Activated CD4-positive, alpha-beta T cell treated with anti-CD3 and anti-CD28 coated beads, Interleukin-2, amount 10 ng/mL, durations not matched to agents 24 days and 14 days (primary cell): ENCODE measurements at places on chromosomes 1 and 21. TPM values are rescaled to one million over a fixed set of nuclear protein-coding genes. Genes with fewer than 3 reads are reported as not detected.

DNA sequence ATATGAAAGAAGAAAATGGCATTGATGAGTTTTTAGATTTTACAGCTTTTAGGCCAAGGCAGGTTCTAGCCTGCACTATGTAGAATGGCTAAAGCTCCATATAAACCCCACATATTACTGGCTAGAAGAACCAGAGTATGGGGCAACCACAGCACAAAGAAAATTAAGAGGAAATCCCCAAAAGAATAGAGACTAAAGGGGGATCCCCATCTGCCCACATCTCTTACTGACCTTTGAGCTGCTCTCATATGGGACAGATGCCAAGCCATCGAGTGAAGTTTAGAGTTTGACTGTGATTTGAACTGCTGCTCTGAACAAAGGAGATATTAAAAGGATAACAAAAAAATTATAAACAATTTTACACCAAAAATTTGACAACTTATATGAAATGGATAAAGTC lies 102.2 kb upstream of the HAO2 start:
- no peak for DNase-seq
- H3K36me3 ChIP-seq = no peaks in the 10 kb centered on the region
- no peak overlapping the region for H3K4me3 ChIP-seq

DNA sequence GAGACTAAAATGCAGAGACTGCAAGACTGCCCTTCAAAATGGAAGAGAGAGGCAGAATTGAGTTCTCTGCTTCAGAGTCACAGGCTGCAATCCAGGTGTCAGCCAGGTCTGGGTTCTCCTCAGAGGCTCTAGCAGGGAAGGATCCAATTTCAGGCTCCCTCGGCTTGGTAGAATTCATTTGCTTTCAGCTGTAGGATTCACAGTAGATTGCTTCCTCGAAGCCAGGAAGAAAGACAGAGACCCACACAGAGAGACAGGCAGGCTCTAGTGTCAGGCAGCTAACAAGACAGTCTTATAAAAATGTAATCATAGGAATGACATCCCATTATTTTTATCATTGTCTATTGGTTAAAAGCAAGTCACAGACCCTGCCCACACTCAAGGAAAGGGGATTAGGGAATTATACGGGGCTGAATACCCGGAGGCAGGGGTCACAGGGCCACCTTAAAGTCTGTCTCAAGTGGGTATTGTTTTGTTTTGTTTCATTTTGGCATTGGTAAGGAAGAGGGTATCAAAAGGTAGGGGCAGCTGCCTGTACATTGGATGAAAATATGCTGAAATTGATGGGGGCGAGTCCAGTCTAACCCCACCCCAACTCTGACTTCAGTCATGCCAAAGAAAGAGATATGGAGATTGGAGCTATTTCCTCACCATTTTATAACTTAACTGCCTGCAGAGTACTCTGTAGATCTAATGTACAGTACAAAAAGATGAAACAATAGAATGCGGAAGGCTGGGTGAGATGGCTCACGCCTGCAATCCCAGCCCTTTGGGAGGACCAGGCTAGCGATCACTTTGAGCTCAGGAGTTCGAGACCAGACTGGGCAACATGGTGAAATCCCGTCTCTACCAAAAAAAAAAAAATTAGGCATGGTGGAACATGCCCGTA lies 9.5 kb upstream of the TBCE start:
- no peaks in the 10 kb centered on the region for H3K36me3 ChIP-seq
- no peak overlapping the region for H3K27ac ChIP-seq
- H3K27me3 ChIP-seq = peaks cover 3% of the 10 kb centered on the region
- no peak for DNase-seq
- no peak overlapping the region for H3K4me3 ChIP-seq

DNA sequence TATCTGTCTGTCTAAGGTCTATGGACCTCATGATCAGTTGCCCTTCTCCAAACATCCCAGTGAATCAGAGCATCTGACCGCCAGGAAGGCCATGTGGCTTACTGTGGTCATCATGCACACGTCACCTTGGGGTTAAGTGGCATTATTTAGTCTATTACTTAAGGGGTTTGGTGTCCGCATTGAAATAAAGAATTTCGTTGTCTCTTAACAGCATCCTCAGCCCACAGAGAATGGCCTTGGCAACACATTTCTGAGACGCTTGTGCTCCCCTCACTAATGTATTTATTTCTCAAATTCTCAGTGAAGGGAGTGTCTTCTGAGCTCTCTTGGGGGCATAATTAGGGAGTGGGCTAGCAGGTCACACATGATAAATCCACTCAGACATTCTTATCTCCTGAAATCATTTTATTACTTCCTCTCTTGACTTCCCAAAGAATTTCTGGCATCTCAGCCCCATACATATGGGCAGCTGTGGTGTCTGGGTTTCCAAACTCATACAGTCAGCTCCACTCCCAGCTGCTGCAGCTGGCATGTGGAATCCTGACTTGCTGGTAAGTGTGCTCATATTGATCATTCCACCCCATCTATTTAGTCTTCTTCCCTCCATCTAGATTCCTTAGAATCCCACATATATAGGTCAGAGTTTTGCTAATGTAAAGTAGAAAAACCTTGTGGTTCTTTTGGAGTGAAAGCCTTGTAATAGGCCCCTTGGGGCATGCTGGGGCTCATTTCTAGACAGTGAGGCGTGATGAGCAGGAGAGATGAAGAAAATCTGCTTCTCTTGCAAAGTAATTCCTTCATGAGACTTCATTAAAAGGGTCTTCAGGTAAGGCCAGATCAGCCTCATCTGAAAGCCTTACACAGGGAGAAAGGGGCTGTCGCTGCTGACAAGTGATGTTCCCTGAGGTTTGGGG lies 110.5 kb downstream of the HHAT start:
- no peaks in the 10 kb centered on the region for H3K36me3 ChIP-seq
- H3K27ac ChIP-seq = no peak overlapping the region
- H3K27me3 ChIP-seq = no peaks in the 10 kb centered on the region
- no peak overlapping the region for H3K4me3 ChIP-seq
- no peak for DNase-seq
- H3K4me1 ChIP-seq = no peaks in the 10 kb centered on the region

DNA sequence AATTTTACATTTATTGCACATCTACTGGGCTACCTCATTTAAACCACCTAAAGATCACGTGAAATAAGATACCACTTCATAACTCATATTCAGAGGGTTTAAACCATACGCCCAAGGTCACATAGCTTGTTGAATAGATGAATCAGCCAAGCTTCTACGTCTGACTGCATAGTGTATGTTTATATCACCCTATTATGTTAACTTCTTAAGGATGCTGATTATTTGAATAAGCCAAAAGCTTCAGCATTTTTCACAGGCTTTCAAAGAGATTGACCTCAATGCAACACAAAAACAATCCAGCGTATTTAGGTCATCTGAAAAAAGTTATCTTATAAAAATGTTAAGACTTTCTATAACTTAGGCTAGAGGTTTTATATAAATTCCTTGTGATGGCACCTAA lies 373.8 kb downstream of the TGFB2 start:
- DNase-seq = no peak
- H3K36me3 ChIP-seq = no peaks in the 10 kb centered on the region
- H3K27me3 ChIP-seq = no peaks in the 10 kb centered on the region

- no peak for DNase-seq
- H3K4me1 ChIP-seq = no peaks in the 10 kb centered on the region
- no peaks in the 10 kb centered on the region for H3K27me3 ChIP-seq
- no peak overlapping the region for H3K27ac ChIP-seq
These were observed 15.2 kb downstream of the C21orf58 start for GRCh38 chr21:46308431-46308830.

Gene RNF186
- total RNA-seq = not detected in 2 replicates

Gene COL6A2
- total RNA-seq = 2.0 and 2.3 TPM in 2 replicates
